ENCODE measurements at places on chromosomes 16 and 17.

DNA sequence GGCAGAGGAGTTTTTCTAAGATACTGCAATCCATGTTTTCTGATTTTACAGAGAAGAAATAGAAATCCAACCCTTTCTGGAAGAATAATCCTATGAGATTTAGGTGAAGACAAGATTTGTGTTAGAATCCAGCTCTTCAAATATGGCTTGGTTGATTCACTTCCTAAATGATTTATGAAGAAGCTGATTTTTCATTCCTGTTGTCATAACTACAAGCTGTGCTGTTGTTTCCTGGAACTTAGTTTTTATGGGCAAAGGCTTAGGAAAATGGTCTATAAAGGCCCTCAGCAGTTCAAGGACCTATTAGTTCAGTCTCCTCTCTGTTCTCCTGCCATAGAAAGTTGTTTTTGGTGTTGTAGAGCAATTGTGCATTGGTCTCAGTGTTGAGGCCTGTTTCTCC is 174.2 kb upstream of the FAM20A start:
- DNase-seq = no peak

DNA sequence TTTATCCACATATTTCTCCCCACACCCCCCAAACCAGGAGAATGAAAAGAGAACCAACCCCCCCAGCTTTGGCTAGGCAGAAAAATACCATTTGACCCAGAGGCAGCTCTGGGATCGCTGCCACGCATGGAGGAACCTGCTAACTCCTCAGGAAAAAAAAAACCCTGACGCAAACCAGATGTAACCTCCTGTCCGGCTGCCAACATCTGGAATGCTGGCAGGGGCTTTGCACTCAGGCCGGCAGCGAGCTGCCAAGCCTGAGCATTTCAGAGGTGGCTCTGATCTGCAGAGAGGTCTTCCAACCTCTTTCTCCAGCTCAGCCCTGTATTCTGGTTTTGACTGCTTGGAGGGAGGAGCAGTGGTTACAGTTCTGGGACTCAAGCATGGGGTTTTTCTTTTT is 8.2 kb downstream of the IGFBP4 start:
- no peak for DNase-seq

- DNase-seq = peak; percentile 63
Observed at GRCh38 chr17:34584805-34585416, 5.5 kb downstream of the TMEM132E start.

GRCh38 chr17:37774504-37774903 is 29.6 kb upstream of the HNF1B start:
- no peak for DNase-seq

GRCh38 chr16:4552541-4552940 is 3.6 kb upstream of the C16orf96 start:
- no peak for DNase-seq

GRCh38 chr17:7882629-7883028 is 6.0 kb upstream of the CHD3 start:
- no peak for DNase-seq
